T-helper 2 cell (primary cell): ENCODE measurements at places on chromosomes 7 and 10.

DNA sequence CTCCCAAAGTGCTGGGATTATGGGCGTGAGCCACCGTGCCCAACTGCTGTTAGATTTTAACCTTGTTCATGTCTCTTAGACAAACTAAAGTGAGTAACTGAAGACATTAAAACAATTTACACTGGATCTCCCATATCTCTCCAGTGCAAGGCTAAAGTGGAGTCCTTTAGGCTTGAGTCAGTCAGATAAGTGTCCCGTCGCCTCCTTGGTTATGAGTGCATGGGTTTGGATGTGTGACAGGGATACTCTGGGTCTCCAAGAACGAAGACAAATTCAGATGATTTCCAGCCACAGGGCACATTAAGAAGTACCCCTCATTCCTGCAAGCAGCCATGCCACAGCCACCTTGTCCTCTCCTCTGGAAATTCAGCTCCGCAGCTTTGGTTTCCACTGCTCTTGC lies 66.1 kb upstream of the PDZD8 start:
- DNase-seq, result no peak

GRCh38 chr7:96380111-96380512 lies 58.2 kb upstream of the SLC25A13 start:
- no peak for DNase-seq

DNA sequence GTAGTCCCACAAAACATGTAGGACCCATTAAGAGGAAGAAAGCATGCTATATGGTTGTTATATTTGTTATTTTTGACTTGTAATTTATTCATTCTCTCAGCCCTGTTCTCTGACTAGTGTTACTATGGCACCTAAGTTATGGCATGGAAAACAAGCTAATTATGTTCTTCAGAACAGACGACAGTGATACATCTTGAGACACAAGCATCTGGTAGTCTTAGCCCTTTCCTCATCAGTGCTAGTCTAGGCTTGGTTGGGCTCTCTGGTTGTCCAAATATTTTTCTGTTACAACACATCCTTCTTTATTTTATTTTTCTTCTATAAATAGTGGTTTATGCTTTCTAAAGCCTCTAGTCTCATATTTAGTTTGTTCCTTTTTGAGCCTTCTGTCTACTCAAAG lies 308.3 kb upstream of the KAT6B start:
- no peak for DNase-seq

DNA sequence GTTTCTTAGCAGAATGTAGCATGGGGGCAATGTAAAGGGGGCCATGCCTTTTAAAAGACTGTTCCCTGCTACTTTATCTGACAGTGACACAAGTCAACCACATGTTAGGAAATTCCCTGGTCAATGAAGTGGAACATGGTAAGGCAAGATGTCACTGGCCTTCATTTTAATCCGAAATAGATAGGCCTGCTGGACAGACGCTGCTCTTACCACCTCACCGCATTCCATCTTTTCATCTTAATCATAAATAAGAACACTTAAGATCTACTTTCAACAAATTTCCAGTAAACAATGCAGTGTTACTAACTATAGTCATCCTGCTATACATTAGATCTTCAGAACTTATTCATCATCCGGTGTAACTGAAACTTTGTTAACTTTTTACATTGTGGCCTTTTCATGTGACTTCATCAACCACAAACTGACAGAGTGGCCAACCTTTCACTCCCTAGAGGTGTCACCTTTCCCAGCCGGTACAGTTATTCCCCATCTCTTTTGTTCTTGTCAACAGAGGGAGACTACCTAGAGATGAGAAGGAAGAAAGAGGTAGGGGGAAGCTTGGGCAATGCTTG lies 15.6 kb downstream of the ASB4 start:
- DNase-seq, result no peak

- DNase-seq, result no peak
These were observed 104.7 kb downstream of the TMEM178B start for GRCh38 chr7:141178486-141179135.

DNA sequence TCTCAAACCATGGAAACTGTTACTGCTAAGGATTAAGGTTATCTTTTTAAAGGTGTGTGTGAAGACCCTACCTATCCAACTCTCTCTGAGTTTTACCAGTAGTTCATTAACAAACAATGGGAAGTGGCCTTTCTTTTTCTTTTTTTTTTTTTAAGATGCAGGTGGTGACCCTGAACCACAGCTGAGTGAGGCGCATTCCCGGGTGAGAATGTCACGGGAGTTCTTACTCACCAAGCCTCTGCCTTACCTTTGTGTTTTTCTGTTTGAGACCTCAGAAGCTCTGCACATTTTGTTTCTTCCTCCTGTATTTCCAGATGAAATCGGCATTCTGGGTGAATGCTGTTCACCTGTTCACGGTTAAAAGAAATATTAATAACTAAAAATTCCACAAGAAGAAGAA lies 2.5 kb downstream of the VIPR2 start:
- DNase-seq, result no peak

- DNase-seq, result no peak
These were observed 889.3 kb upstream of the CELF2 start for GRCh38 chr10:10128387-10128786.

GRCh38 chr10:33791272-33791660 lies 456.8 kb upstream of the NRP1 start:
- DNase-seq, result no peak

GRCh38 chr7:14850039-14850438 lies 52.5 kb downstream of the DGKB start:
- no peak for DNase-seq

DNA sequence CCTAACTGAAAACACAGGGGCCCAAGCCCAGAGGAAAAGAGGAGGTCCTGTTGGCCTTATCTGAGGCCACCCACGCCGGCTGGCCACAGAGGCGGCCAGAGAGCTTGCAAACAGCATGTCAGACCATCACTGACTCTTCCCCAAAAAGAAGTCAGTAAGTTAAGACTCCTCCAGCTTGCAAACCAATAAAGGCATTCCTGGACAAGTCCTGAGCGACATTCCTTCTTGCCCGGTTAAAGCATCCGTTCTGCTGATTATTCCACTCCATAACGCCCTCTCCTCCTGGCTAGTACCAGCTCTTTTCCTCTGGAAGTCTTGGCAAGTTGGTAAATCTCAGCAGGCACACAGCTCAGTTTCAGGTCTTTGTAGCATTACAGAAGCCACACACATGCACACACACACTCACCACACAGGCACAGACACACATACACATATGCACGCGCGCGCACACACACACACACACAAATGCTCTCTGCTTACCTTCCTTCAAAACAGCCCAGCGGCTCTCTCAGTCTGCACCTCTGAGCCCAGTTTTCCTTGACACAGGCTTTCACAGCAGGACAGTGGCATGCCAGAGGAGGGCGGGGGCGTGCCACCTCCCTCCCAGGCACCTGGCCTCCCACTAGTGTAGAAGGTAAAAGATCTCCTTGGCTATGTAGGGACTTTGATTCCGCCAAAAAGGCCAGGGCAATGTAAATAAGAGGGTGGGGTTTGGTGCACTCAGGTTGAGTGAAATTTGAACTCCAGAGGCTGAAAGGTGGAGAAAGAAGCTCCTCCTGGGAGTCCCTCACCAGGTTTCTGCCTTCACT lies 201.4 kb downstream of the TNS3 start:
- no peak for DNase-seq

DNA sequence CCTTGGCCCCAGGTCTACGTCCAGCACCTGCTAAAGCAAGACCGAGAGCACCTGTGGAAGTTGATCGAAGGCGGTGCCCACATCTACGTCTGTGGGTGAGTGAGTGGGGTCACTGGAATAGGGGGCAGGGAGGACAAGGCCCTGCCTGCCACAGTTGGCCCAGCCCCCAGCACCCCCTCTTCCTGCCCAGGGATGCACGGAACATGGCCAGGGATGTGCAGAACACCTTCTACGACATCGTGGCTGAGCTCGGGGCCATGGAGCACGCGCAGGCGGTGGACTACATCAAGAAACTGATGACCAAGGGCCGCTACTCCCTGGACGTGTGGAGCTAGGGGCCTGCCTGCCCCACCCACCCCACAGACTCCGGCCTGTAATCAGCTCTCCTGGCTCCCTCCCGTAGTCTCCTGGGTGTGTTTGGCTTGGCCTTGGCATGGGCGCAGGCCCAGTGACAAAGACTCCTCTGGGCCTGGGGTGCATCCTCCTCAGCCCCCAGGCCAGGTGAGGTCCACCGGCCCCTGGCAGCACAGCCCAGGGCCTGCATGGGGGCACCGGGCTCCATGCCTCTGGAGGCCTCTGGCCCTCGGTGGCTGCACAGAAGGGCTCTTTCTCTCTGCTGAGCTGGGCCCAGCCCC lies 8.1 kb downstream of the TMEM120A start:
- no peak for DNase-seq

- DNase-seq, result no peak
These were observed 316.1 kb downstream of the OTUD1 start for GRCh38 chr10:23754941-23755340.

DNA sequence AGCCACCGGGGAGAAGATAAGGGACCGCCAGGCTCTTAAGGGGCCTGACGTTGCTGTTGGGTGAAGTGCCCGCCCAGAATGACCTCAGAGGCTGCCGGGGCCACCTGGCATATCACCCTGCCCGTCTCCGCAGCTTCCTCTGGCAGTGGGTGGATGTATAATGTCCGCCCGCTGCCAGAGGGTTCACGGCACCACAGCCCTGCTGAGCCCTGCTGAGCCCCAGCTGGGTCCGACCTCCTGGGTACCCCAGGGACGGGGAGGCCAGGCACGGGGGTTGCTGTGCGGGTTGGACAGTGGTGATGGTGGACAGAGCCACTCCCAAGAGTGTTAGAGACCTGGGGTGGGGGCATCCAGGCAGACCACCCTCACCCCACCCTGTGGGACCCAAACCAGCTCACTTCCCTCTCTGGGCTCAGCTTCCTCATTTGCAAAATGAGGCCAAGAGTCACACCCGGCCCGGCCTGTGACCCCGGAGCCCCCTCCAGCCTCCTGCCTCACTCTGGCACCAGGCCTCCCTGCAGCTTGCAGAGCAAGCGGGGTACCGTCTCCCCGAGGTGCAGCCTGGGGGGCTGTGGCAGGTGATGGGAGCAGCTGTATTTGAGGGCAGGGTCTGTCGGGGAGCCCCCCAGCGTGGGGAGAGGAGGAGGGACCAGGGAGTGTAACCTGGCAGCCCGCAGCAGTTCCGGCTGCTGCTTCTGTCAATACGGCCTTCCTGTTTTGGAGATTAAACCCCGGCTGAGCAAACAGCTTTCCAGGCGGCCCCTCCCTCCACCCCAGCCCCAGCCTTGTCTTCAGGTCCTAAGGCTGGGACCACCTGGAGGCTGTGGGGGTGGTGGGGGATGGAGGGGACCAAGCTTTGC lies 8.4 kb upstream of the LFNG start:
- DNase-seq, result peak; percentile 51

DNA sequence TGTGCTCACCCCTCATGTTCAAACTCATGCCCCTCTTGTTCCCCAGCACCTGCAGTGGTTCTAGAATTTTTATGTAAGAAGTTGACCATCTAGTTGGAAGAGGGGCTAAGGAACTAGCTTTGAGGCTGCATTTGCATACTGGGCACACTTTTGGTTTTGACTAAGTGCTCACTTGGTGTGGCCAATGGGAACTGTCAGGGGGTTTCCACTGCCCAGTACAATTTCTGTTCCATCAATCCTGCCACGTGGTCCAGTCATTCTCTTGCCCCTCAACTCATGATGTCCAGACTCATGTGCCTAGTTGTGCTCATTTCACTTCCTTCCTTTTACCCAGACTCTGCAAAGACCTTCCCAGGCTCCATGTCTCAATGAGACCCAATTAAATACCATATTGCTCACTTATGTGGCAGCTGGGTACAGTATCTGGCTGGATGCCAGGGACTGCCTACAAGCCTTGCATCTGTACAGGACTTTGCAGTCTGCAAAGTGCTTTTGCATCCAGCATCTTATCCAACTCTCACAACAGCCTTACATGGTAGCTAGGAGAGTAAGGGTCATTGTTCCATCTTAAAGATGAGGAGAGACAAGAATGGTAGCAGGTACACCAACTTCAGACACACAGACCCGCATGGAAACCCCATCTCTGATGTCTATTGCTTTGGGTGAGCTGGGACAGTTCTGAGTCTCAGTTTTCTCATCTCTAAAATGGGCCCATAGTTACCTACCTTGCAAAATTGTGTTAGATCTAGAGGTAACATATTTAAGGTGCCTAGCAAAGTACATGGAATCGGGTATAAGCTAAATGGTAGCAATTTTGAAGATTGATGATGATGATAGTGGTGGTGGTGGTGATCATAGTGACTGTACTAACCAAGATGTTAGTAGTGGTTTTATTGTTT lies 30.1 kb upstream of the KCNMA1 start:
- DNase-seq, result no peak

- DNase-seq, result no peak
These were observed 45.6 kb upstream of the CFAP46 start for GRCh38 chr10:132987671-132988571.

- no peak for DNase-seq
These were observed 171.8 kb downstream of the PRKAG2 start for GRCh38 chr7:151704960-151705635.

DNA sequence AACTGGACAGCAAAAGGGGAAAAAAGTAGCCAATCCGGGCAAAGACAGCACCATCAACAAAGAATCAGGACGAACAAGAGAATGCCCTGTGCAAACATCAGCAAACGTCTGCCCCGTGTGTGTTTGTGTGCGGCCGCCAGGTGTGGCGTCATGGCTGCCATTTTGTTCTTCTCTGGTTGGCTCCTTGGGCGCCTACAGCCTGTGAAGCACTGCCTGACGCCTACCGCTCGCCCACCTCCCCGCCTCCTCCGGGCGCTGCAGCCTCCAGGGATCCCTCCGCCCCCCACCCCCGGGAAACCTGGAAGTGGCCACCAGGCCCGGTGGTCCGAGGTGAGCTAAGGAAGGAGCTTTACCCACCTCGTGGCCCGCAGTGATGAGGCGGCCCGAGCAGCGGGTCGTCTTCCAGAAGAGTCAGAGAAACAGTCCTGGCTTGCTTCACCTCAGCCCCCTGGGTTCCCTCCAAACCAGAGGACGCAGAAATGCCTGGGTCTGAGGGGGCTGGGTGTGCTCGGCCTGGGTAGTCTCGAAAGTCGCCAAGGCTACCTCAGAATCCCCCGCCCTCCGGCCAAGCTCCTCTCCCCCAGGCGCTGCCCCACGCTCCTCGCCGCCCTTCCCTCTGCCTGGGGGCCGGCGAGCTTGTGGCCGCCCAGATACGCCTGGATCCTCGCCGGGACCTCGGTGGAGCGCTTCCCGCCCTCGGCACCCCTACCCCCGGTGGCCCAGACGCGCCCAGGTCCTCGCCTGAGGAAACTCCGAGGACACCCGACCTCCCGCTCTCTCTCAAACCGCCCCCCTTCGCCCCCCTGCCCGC lies 61.8 kb upstream of the IL6 start:
- DNase-seq, result no peak

- DNase-seq, result no peak
These were observed 24.9 kb downstream of the SAMD9 start for GRCh38 chr7:93092757-93093370.
